Activated T-cell treated with anti-CD3 and anti-CD28 coated beads, Interleukin-2, amount 50 U/mL, for 72 hours (primary cell): ENCODE measurements at places on chromosomes 11 and 22. TPM values are rescaled to one million over a fixed set of nuclear protein-coding genes. Genes with fewer than 3 reads are reported as not detected.

GRCh38 chr11:2738551-2739431 lies 39.0 kb upstream of the KCNQ1OT1 start:
- no peak for DNase-seq
- no peaks in the 10 kb centered on the region for H3K36me3 ChIP-seq
- H3K27me3 ChIP-seq = no peaks in the 10 kb centered on the region
- no peaks in the 10 kb centered on the region for H3K4me1 ChIP-seq
- no peak overlapping the region for H3K4me3 ChIP-seq
- no peak overlapping the region for H3K27ac ChIP-seq

- H3K27ac ChIP-seq = no peak overlapping the region
- no peaks in the 10 kb centered on the region for H3K4me1 ChIP-seq
- no peak overlapping the region for H3K4me3 ChIP-seq
- H3K27me3 ChIP-seq = peaks cover 52% of the 10 kb centered on the region
These were observed 47.3 kb downstream of the NRXN2 start for GRCh38 chr11:64675450-64676260.

GRCh38 chr11:64802370-64803157 lies 450 bp downstream of the MAP4K2 start:
- peaks cover 27% of the 10 kb centered on the region for H3K4me1 ChIP-seq
- no peaks in the 10 kb centered on the region for H3K27me3 ChIP-seq
- DNase-seq = no peak

GRCh38 chr22:37239336-37240239 lies 4.5 kb downstream of the RAC2 start:
- H3K27me3 ChIP-seq = no peaks in the 10 kb centered on the region
- peak overlapping the region; percentile 83 for H3K27ac ChIP-seq
- no peak for DNase-seq
- peaks cover 66% of the 10 kb centered on the region for H3K36me3 ChIP-seq

GRCh38 chr22:24105013-24105360 lies 76.3 kb upstream of the SUSD2 start:
- H3K27me3 ChIP-seq = no peaks in the 10 kb centered on the region
- H3K36me3 ChIP-seq = no peaks in the 10 kb centered on the region
- H3K4me3 ChIP-seq = no peak overlapping the region
- H3K4me1 ChIP-seq = peaks cover 37% of the 10 kb centered on the region

GRCh38 chr11:17287058-17287457 lies 10.5 kb downstream of the NUCB2 start:
- H3K4me1 ChIP-seq = peaks cover 48% of the 10 kb centered on the region
- no peaks in the 10 kb centered on the region for H3K27me3 ChIP-seq
- H3K36me3 ChIP-seq = peaks cover 17% of the 10 kb centered on the region
- no peak overlapping the region for H3K27ac ChIP-seq

DNA sequence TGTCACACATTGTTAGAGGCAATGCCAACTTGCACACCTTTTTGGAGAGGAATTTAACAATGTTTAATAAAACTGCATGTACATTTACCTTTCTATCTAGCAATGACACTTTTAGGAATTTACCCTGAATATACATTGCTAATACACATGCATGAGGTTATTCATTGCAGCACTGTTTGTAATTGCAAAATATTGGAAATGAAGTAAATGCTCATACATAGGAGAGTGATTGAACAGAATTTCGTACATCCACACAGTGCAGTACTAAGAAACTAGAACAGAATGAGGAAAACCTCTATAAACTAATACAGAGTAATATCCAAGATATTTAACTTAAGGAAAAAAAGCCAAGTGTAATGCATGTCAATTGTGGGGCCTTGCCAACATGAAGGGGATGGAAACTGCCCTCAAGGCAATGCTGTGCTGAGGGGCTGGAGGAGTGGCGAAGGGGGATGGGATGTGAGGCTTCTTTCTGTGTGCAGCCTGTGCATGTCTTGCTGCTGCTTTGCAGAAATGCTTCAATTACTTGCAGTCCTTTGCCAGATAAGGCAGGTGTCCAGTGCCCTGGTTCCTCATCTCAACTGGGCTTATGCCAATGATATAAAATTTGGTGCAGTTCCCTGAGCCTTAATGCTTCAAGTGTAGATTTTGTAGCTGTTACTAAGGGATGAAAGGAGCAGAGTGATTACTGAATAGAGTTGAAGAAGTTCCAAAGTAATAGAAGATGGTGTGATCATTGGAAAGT lies 96.1 kb downstream of the GRIA4 start:
- no peaks in the 10 kb centered on the region for H3K4me1 ChIP-seq
- H3K4me3 ChIP-seq = no peak overlapping the region
- H3K36me3 ChIP-seq = no peaks in the 10 kb centered on the region
- no peaks in the 10 kb centered on the region for H3K27me3 ChIP-seq
- DNase-seq = no peak
- H3K27ac ChIP-seq = no peak overlapping the region

DNA sequence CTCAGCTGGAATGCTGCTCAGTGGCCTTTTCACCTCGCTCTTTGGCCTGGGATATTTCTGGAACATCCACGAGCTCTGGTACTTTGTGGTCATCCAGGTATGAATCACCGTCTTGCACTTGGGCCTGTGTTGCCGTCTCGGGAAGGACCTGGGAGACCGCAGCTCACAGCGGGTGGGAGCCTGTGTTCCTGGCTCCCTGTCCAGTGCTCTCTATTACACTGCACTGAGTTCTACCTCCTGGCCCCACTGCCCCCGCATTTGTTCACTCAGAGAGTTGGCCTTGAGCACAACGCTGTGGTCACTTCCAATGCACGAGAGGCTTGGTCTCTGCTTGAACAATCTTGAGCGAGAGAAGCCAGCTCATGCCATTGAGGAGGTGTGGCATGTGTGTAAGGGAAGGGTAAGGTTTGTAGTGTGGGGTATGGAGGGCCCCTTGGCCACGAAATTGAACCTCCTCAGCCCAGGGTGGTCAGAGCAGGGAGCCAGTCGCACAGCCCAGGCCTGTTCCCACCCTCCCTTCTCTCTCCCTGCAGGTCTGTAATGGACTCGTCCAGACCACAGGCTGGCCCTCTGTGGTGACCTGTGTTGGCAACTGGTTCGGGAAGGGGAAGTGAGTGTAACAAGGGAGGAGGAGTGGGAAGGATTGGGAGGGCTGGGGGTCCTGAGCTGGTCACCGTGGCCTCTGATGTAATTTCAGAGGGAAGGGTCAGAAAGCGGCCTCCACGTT lies 16.2 kb downstream of the SLC37A2 start:
- no peak for DNase-seq
- no peaks in the 10 kb centered on the region for H3K4me1 ChIP-seq
- H3K36me3 ChIP-seq = no peaks in the 10 kb centered on the region
- H3K27me3 ChIP-seq = no peaks in the 10 kb centered on the region

DNA sequence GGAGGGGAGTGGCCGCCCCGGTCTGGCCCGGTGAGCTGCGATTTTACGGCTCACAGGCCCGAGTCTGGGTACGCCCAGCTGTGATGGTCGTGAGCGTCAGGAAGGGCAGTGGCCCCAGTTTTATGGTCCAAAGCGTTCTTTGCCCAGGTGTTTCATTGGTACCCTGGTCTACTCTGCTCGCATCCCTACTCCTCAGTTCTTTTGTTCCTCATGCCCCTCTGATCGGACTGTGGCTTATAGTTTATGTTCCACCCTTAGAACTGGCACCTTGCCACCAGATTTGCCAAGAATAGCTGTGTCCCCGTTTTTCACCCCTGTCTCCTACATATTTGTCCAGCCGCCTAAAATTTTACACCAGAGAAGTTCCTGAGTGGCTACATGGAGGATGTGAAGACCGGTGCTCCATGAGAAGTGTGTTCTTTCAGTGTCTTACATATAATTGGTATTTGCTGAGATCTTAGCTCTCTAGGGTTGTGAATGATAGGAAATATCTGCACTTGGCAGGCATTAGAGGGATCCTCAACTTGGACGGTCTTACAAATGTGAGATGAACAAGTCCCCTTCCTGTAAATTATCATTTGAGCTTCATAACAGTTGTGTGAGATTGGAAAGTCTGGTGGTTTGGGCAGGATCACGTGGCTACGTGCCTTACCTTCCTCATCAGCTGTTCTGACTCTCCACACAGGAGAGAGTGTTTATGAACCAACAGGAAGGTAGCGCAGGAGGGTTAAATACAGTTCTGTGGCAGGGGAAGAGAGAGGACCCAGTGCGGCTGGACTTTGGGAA lies 1.1 kb downstream of the PANX1 start:
- no peak overlapping the region for H3K27ac ChIP-seq
- DNase-seq = no peak
- no peak overlapping the region for H3K4me3 ChIP-seq
- H3K27me3 ChIP-seq = no peaks in the 10 kb centered on the region
- H3K4me1 ChIP-seq = peaks cover 32% of the 10 kb centered on the region

GRCh38 chr11:99960536-99960935 lies 726.6 kb upstream of the ARHGAP42 start:
- DNase-seq = no peak
- H3K27me3 ChIP-seq = no peaks in the 10 kb centered on the region
- no peaks in the 10 kb centered on the region for H3K4me1 ChIP-seq
- H3K4me3 ChIP-seq = no peak overlapping the region
- no peak overlapping the region for H3K27ac ChIP-seq
- peaks cover 1% of the 10 kb centered on the region for H3K36me3 ChIP-seq

- H3K4me1 ChIP-seq = no peaks in the 10 kb centered on the region
- H3K27ac ChIP-seq = no peak overlapping the region
- H3K4me3 ChIP-seq = no peak overlapping the region
- no peaks in the 10 kb centered on the region for H3K36me3 ChIP-seq
- peaks cover 47% of the 10 kb centered on the region for H3K27me3 ChIP-seq
These were observed 132.1 kb downstream of the RAB38 start for GRCh38 chr11:88043149-88043548.

DNA sequence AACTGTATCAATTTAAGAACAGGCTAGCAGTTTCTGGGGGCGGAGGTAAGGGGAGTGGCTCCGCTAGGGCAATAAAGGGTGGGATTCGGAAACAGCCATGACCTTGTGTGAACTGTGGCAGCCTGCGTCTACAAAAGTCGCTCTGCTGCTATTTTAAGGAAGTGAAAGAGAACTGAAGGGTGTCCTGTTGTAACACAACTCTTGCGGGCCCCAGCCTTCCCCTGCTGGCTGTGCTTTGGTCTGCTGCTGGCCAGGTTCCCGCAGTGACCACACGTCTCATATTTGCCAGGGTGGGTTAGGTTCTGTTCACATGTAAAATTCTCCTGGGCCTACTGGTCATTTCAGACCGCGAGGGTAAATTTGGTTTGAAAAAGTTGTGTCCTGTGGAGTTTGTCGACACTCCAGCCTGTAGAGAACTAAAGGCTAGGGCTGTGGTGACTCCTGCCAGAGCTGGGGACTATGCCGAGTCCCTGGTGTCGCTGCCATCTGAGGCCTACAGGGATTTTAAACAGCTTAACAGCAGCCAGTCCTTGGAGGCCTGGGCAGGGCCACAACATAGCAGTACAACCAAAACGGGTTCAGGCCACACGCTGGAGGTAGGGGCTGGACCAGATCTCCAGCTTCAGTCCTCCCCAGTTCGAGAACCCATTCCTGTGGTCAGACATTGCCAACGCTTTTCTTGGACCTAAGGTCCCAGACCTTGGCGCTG lies 1.1 kb upstream of the PPFIBP2 start:
- peak; percentile 18 for DNase-seq
- no peaks in the 10 kb centered on the region for H3K27me3 ChIP-seq
- no peaks in the 10 kb centered on the region for H3K36me3 ChIP-seq

GRCh38 chr11:102047305-102047924 lies at the start of gene CFAP300:
Gene CFAP300 (plus strand): TSS chr11:102047437. CDS start chr11:102047471, 34 bp downstream.
- peak; percentile 67 for DNase-seq
- peaks cover 2% of the 10 kb centered on the region for H3K36me3 ChIP-seq
- peaks cover 47% of the 10 kb centered on the region for H3K27me3 ChIP-seq
- H3K27ac ChIP-seq = no peak within 1 kb of the TSS

- peak overlapping the region; percentile 85 for H3K4me3 ChIP-seq
- peak; percentile 40 for DNase-seq
- H3K36me3 ChIP-seq = no peaks in the 10 kb centered on the region
- peaks cover 49% of the 10 kb centered on the region for H3K27me3 ChIP-seq
- no peak overlapping the region for H3K27ac ChIP-seq
These were observed 1.0 kb downstream of the ZBTB16 start for GRCh38 chr11:114060392-114061047.

GRCh38 chr11:134920851-134921608 lies 509.0 kb upstream of the B3GAT1 start:
- no peaks in the 10 kb centered on the region for H3K36me3 ChIP-seq
- H3K4me1 ChIP-seq = no peaks in the 10 kb centered on the region
- DNase-seq = no peak
- no peak overlapping the region for H3K27ac ChIP-seq
- H3K4me3 ChIP-seq = no peak overlapping the region

GRCh38 chr11:112320668-112321067 lies 60.0 kb upstream of the PLET1 start:
- H3K36me3 ChIP-seq = no peaks in the 10 kb centered on the region

- H3K27me3 ChIP-seq = no peaks in the 10 kb centered on the region
- H3K4me1 ChIP-seq = no peaks in the 10 kb centered on the region
- DNase-seq = no peak
- no peaks in the 10 kb centered on the region for H3K36me3 ChIP-seq
- no peak overlapping the region for H3K4me3 ChIP-seq
- H3K27ac ChIP-seq = no peak overlapping the region
These were observed 161.5 kb upstream of the ARHGAP42 start for GRCh38 chr11:100525635-100526034.

DNA sequence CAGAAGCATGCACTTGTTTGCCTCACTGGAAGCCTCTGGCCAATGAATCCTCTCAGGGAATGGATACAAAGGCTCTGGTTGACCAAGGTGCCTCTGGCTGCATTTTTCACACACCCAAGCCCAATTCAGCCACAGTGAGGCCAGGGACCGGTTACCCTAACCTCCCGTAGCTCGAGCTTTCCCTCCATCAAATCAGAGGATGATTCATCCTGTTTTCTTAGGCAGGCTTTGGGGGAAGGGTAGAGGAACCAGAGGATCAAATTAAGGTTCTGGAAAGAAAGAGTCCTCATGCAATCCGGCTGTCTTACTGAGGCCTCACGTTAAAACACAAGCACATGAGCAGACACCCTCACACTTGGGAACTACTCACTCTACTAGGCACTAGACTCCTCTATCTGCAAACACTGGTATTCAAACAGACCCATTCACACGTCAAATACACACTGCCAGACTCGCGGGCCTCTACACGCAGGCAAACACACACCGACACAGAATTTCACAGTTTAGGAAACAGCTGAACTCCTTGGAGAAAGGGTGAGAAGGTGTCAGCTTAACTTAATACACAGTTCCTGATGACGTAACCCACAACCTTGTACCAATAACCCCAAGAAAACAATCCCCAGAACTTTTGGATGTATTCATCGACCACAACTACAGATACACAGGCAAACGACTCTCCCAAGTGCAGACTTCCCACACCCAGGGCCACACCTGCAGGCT lies 12.4 kb downstream of the NRXN2 start:
- H3K4me1 ChIP-seq = peaks cover 9% of the 10 kb centered on the region
- no peak overlapping the region for H3K27ac ChIP-seq
- no peaks in the 10 kb centered on the region for H3K36me3 ChIP-seq
- peaks cover 55% of the 10 kb centered on the region for H3K27me3 ChIP-seq
- H3K4me3 ChIP-seq = no peak overlapping the region
- no peak for DNase-seq

GRCh38 chr11:92349486-92350156 lies 125.0 kb downstream of the FAT3 start:
- no peaks in the 10 kb centered on the region for H3K4me1 ChIP-seq
- H3K4me3 ChIP-seq = no peak overlapping the region
- no peak for DNase-seq
- H3K27ac ChIP-seq = no peak overlapping the region

OSBPL5 gene
- total RNA-seq = 7.0 TPM

SMIM35 gene
- total RNA-seq = 0.36 TPM

SC5D gene
- 21.5 TPM for total RNA-seq

ST3GAL4 gene
- 12.1 TPM for total RNA-seq

TMEM41B gene
- total RNA-seq = 38.1 TPM

MIOX gene
- total RNA-seq = 3.4 TPM

OPCML gene
- not detected for total RNA-seq

PRG3 gene
- total RNA-seq = not detected

CHKA gene
- 11.6 TPM for total RNA-seq

ASCL2 gene
- total RNA-seq = 0.38 TPM

SLC35F2 gene
- total RNA-seq = 22.4 TPM

CDC42EP2 gene
- 1.4 TPM for total RNA-seq

FGF19 gene
- total RNA-seq = 0.35 TPM
